Activated CD8-positive, alpha-beta memory T cell treated with anti-CD3 and anti-CD28 coated beads for 48 hours (primary cell): ENCODE measurements at places on chromosomes 2 and 18.

- DNase-seq: no peak
These were observed 142.3 kb upstream of the BOD1L2 start for GRCh38 chr18:57004366-57005121.

- DNase-seq: no peak
These were observed 345.7 kb downstream of the CYP26B1 start for GRCh38 chr2:71801969-71802368.

DNA sequence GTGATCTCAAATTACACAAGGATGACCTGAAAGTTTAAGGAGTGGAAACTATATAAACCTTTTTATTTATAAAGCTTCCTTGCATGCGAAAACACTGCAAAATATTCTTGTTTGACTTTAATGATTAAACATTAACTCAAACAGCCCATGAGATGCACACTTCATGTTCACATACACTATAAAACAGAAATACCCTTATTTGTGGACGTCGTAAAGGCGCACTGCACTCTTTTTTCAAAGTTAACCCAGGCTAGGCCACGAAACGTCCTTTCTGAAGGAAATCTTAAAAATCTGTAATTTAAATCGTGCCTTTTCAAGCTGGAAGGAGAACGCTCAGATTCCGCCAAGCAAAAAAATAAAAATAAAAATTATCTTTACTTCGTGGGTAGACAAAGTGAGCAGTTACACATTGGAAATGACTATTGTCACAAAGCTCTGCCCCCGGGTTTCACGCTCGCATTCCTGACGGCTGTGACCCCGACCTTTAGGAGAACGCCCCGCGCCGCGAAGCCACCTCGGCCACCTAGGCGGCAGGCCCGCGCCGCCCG lies 728 bp downstream of the FAM168B start:
- DNase-seq: no peak

DNA sequence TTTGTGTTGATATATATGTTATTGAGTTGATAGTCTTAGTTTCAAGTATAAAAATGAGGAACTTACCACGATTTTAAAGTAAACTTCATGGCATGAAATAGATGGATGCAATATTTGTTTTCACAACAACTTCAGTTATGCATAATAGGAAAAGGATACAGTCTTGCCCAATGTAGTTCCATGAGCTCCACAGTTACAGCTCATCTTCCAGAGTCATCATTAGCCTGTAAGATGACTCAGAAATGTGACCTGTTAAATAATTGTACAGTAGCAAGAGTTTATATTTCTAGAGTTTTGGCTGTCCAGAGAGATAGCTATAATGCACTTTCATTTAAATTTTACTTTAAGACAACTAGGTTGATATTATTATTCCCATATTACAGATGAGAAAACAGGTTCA lies 80.9 kb upstream of the ARHGAP28 start:
- DNase-seq: no peak

- no peak for DNase-seq
These were observed 1071.9 kb upstream of the CDH2 start for GRCh38 chr18:29248805-29249204.

GRCh38 chr2:62184512-62185230 lies 11.2 kb upstream of the B3GNT2 start:
- no peak for DNase-seq

GRCh38 chr18:59787998-59788790 lies 91.0 kb upstream of the CCBE1 start:
- DNase-seq: no peak

- DNase-seq: no peak
These were observed 54.9 kb downstream of the MGAT5 start for GRCh38 chr2:134308474-134309385.

- no peak for DNase-seq
These were observed 1.9 kb upstream of the STAT4 start for GRCh38 chr2:191152482-191153240.

GRCh38 chr2:40204268-40204667 lies 247.6 kb downstream of the SLC8A1 start:
- DNase-seq: no peak

DNA sequence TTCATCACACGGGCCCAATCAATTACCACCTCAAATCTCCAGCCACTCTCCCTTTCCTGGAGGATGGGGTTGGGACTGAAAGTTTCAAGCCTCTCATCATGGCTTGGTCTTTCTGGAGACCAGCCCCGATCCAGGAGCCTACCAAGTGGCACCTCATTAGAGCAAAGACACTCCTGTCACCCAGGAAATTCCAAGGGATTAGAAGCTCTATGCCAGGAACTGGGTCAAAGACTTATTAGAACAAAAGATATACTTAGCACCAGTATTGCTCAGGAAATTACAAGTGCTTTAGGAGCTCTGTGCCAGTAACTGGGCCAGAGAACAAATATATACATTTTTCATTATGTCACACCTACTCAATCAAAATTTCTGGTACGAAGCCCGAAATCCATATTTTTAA lies 14.3 kb downstream of the SLC25A52 start:
- no peak for DNase-seq

GRCh38 chr2:3602553-3603339 lies 7.8 kb downstream of the COLEC11 start:
- DNase-seq: no peak

GRCh38 chr18:28684746-28685355 lies 507.9 kb upstream of the CDH2 start:
- no peak for DNase-seq

GRCh38 chr18:12477606-12478005 lies 69.9 kb downstream of the PRELID3A start:
- no peak for DNase-seq

DNA sequence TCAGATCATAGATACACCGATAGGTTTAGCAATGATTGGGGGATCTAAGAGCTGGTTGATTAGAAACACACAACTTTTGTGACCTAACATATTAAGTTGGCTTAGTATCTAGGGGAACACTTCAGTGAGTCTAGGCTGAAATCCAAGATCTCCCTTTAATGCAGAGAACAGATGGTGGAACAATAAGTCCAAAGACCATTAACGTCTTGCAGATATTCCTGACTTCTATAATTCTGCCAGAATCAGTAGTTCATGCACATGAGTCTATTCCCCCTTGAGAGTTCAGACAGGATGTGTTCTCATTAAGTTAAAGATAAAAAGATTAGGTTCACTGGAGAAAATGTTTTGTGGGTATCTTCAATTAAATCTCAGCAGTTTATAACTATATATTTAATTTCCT lies 506.5 kb downstream of the TSN start:
- DNase-seq: no peak

GRCh38 chr2:85727798-85728197 lies 26.0 kb upstream of the ATOH8 start:
- DNase-seq: no peak

DNA sequence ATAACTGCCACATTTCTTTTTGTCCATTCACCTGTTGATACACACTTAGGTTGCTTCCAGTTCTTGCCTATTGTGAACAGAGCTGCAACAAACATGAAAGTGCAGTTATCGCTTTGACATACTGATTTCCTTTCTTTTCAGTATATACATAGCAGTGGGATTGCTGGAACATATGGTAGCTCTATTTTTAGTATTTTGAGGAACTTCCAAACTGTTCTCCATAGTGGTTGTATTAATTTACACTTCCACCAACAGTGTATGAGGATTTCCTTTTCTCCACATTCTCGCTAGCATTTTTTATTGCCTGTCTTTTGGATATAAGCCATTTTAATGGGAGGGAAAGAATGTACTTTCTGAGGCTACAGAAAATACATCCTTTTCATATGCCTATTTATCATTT lies 167.4 kb downstream of the GULP1 start:
- DNase-seq: no peak

DNA sequence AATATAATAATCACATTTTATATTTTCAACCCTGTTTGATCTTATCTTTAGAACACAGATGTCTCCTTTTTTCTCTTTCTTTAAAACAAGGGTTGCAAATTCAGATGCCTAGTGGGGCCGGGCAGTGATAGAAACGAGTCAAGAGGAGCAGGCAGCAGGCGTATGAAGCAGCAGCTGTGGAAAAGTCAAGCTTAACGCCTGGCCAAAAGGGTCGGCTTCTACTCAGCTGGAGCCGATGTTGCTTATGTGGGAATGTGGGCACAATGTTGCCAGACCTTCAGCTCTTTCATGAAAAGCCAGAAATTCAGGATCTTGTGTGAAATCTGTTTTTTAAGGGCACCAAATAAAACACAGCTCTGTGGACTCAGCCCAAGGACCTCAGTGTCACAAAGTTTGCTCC lies 642.7 kb downstream of the ARHGAP15 start:
- no peak for DNase-seq

- no peak for DNase-seq
These were observed 18.7 kb downstream of the NBEAL1 start for GRCh38 chr2:203033395-203033794.

DNA sequence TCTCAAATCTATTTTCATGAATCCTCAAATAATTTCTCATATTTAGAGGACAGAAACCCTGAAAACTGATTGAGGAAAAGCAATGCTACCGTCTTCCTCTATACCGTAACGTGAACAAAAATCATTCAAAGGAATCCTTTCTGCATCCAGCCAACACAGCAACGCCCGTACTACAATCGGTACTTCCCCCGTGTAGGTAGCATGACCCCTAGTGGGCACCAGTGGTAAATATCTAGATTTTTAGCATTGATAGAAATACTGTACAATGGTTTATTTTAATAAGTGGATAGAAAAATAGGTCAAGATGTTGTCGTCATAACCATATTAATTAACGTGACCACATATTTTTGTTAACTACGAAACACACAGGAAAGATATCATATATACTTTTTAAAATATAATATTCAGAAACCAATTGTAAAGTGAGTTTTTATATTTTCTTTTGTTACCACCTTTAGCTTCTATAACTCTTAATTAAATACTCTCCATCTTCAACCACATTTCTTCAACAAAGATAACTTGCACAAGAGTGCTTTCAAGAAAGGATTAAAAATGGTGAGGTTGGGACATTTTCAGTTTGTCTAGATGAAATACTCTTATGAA lies 194.1 kb downstream of the SS18 start:
- DNase-seq: no peak

DNA sequence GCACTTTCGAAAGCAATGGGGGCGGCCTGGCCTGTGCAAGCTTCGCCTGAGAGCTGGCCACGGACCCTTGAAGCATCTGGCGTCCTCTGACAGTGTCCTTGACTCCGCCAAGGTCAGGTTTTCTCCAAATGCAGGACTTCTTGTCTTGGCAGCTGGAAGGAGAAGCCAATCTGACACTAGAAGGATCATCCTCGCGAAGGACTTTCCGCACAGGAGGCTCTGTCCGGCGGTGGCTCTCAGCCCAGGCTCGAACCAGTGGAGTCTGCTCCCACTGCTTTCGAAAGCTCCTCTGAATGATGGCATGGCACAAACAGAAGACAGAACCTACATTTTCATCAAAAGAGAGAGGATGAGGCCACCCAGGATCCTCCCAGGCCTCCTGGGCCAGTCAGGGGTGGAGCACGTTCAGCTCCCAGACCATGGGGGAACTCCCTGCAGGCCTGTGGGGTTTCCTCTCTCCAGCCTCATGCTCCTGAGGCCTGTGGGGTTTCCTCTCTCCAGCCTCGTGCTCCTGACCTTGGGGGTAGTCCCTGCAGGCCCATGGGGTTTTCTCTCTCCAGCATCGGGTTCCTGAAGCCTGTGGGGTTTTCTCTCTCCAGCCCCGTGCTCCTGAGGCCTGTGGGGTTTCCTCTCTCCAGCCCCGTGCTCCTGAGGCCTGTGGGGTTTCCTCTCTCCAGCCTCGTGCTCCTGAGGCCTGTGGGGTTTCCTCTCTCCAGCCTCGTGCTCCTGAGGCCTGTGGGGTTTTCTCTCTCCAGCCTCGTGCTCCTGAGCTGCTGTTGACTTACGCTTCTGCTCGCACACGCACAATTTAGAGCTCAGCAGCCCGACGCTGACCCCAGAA lies 396.5 kb upstream of the SALL3 start:
- no peak for DNase-seq

DNA sequence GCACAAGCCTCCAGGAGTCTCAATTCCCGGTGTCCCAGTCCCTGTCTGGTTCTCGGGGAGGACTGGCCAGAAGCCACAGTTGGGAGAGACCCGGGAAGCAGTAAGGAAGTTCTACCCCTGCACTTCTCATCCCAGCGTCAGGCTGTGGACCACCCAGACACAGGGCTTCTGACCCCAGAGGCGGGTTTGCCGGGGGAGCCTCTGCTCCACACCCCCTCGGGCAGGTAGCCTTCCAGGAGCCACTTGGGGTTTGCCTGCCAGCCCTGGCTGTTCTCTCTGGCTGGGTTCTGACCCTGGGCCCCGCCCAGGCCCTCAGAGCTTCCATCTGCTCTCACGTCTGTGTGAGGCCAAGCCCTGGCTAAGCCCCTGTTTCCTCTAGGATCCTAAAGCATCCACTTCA lies 94.4 kb upstream of the GPC1 start:
- no peak for DNase-seq

GRCh38 chr2:235690082-235690808 lies 196.4 kb downstream of the AGAP1 start:
- DNase-seq: no peak

- DNase-seq: no peak
These were observed 143.1 kb upstream of the ZNF236 start for GRCh38 chr18:76679259-76679658.

GRCh38 chr2:86336675-86337243 lies 667 bp downstream of the REEP1 start:
- no peak for DNase-seq

- DNase-seq: no peak
These were observed 45.3 kb downstream of the LRPPRC start for GRCh38 chr2:43950383-43951008.

GRCh38 chr2:47897883-47898731 lies 8.2 kb downstream of the FBXO11 start:
- DNase-seq: no peak

DNA sequence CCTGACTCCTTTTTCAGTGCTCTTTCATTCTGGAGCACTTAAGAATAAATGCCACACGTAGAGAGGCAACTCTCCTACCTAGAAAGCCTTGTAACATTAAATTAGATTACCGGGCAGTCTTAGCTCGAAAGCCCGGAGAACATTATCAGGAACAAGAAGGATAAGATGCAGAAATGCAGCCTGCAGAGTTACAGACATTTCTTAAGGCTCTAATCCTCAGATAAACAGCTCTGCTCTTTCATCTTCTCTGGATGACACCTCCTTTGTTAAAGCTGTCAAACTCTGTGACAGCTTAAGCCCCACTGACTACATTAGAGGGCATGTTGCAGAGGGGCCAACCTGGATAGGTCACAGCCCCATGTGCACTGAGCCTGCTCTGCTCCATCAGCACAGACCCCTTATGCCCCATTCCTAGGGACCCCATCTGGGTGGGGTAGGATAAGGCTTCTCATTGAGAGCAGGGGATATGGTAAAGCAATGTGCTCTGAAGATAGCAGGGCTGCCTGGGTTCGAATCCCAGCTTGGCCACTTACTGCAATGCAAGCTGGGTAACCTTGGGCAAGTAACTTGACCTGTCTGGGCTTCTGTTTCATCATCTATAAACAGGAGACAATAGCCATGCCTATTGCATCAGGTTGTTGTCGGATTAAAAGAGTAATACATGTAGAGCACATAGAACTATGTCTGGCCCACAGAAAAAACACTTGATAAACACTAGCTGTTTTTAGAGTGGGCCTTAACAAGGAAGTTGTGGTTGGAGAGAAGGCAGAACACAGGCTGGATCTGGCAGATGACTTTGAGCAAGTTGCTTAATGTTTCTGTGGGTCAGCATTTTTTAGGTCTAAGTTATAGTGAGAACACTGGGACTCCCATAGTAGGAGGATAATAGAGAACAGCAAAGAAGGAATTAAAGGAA lies 111.4 kb downstream of the THNSL2 start:
- DNase-seq: no peak
